Activated naive CD4-positive, alpha-beta T cell treated with Interleukin-2 at 50 U/mL for 16 hours (primary cell): ENCODE measurements at places on chromosomes 4 and X.

GRCh38 chr4:75142850-75143249 lies 209.9 kb downstream of the PARM1 start:
- DNase-seq = no peak

DNA sequence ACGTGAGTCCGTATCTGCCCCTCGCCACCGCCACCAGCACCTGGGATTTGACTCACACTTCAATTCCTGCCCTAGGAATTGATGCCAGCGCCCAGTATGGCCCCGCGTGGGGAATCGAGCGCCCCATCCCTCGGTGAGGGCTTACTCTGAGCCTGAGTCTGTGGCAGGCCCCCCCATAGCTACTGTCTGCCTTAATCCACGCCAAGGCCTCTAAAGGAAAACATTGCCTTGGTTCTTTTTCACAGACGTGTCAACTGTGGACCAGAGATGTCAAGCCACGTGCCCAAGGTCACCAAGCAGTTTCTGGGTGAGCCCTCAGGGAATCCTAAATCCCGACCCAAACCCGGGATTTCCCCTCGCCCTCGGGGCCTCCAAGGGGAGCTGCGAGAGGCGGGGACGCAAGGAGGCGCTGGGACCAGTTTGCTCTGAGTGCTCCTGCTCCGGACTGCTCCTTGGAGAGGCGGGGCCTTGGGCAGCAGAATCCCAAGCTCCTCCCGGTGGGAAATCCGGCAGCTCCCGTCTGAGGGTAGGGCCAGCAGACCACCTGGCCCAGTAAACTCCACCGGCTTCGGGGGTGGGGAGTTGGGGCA lies 12.9 kb downstream of the MSX1 start:
- DNase-seq = no peak

DNA sequence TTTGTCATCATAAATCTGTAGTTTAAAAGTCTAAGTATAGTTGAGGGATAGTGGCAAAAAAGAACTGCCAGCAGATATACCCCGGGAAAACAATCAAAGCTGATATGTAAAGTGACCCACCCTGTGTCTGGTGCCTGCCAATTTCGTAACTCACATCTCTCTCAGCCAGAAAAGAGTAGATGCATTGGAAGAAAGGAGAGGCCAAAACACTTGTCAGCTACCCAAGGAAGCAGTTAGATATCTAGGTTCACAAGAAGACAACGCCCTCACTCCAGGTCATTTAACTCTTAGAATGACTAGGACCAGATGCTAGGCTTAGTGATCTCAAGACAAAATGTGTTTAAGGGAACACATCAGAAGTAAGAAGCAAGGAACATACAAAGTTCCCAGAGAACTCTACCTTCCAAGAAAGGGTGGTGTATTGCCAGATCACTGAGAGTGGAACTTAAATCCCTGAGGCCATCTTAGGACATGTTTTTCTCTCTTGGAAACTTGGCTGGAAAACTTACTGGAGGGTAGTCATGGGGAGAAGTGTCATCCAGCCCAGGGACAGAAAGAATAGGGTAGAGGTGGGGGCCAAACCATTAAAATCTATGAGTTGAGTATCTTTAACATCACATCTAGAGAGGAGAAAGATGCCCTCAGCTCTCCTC lies 125.9 kb downstream of the SHISA3 start:
- DNase-seq = no peak

DNA sequence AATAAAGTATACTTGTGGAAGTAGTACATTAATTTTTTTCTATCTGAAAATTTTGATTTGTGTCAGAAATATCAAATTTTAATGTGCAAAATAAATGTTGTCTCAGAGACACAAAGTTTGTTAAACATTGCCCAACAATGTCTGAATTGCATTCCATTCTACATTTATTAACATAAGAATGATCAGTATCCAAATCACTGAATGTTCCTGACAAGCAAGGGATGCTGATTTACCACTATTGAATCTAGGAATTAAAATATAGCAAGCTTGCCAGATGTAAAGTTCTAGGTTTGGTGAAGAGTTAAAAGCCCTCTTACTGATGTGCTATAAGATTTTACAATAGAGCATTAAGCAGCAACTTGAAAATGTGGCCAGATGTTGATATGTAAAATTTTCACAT lies 489.2 kb upstream of the CTSO start:
- no peak for DNase-seq

GRCh38 chr4:54637325-54637724 lies 20.4 kb upstream of the KIT start:
- DNase-seq = no peak

- DNase-seq = no peak
Observed at GRCh38 chrX:41445171-41445570, 2.0 kb upstream of the NYX start.

DNA sequence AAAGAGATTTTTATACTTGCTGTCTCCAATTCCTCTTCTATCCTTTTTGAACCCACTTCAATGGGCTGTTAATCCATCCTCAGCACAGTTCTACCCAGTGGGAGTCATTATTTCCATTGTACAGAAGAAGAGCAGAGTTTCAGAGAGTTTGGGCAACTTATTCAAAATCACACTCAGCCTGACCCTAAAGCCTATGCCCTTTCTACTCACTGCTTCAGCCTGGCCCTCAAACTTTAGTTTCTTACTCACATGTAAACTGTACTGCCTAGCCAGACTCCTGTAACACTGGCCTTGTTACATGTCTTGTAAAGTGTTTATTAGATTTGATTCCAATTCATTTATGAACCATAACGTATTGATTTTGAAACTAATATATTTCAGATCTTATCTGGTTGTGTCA lies 25.1 kb upstream of the USO1 start:
- no peak for DNase-seq

DNA sequence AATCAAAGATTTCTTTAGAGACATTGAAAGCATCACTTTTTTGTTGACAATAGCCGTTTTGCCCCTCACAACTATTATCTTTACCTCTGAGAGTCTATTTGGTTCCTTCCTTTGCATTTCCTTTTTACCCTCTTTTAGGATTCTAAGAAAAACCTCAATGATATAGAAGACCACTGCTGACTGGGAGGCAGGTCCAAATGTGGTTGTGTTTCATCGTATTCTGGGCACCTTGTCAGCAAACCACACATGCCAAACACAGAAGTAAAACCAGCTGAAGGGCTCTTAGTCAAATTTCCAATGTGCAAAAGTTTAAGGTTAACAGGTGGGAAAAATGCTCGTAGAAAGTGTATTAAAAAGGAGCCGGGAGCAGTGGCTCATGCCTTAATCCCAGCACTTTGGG lies 5.1 kb upstream of the PRMT9 start:
- DNase-seq = no peak

- DNase-seq = no peak
Observed at GRCh38 chrX:123990169-123990568, 28.7 kb downstream of the STAG2 start.

- DNase-seq = no peak
Observed at GRCh38 chr4:86026720-86027119, 333.1 kb downstream of the MAPK10 start.

DNA sequence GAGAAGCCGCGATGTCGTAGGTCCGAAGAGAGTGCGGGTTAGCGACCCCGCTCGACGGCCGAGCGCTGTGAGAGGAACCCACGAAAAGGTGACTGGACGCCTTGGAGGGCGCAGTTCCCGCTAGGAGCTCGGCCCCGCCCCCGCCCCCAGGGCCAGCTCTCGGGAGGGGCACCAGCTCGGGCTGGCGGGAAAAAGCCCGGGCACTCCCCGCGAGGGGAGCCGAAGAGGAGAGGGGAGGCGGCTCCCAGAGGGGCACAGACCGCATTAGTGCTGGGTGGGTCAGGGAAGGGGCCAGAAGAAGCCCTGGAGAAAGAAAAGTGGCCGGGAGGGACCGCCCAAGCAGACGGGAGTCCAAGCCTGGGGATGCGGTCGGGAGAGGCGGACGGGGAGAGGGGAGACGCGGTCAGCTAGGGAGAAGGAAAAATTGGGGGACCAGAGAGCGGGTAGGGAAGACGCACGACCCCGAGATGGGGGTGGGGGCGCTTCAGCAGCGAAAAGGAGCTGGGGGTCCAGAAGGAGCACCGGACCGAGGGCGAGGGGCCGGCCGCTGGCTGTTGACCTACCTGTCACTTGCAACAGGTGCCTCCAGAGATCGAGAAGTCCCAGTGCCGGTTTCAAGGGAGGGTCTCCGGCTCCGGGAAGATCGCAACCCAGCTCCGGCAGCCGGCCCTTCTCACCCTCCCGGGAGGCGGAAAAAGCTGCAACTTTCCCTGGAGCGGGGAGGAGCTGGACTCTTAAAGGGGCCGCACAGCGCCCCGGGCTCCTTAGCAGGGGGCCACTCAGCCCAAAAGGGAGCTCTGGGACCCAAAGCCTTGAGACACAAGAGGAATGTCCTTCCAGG lies at the start of gene SYTL4:
Gene SYTL4, minus strand, starts transcription at position 681 of the 841 bp plus-strand sequence. CDS start 30,084 bp downstream, outside the sequence.
- DNase-seq = no peak

GRCh38 chr4:168876106-168876505 lies 133.9 kb downstream of the CBR4 start:
- no peak for DNase-seq
